ENCODE measurements at places on chromosomes 12 and 14.
A peak's percentile ranks its signal among the peaks of the same experiment; 100 is the strongest.

GRCh38 chr12:78293059-78293686 is 462.5 kb downstream of the NAV3 start:
- DNase-seq = peak; percentile 36

DNA sequence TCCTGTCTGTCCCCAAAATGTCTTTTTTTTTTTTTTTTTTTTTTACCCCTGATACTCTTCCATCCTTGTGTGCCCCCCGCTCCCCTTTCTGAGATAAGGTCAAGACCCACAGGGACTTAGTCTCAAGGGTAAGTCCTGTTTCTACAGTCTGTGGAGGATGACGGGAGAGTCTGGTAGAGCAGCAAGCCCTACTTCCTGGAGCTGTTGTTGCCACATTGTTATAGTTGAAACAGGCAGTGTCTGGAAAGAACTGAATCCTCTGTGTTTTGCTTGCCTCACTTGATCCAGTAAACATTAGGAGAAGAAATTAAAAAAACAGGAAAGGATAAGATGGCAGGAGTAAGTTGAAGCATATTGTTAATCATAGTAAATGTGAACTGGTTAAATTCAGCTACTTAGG is 45.5 kb downstream of the ZNF664 start:
- no peak for DNase-seq

DNA sequence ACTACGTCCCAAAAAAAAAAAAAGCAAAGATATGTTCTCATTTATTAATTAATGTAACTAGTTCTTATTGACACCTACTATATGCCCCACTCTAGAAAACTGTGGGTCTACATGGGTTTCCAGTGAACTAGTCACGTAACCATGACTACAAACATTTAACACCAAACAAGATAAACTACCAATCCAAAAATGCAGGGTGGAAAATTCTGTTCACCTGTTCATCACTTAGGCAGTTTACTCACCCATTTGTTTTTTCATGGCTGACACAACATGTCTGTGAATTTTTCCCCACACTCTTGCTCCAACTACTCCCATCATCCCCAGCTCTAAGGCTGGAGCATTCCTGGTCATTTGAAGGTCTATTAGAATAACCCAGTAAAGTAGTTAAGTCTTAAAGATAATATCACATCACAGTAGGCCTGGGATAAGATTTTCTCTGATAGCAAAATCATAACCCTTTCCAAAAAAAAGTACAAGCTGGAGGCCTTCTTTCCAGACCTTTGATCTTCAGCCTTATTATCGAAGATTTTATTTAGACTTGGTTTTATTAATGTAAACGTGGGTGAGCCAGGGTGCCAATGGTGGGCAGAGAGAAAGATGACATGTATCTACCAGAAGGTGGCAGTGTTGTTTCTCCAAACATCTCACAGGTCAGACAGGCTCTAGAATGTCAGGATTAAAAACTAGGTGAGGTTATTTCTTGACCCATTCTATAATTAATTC is 61.6 kb upstream of the DAAM1 start:
- DNase-seq = peak; percentile 55

- peak; percentile 24 for DNase-seq
These were observed 162.9 kb downstream of the PCNX1 start for GRCh38 chr14:71070169-71070568.

DNA sequence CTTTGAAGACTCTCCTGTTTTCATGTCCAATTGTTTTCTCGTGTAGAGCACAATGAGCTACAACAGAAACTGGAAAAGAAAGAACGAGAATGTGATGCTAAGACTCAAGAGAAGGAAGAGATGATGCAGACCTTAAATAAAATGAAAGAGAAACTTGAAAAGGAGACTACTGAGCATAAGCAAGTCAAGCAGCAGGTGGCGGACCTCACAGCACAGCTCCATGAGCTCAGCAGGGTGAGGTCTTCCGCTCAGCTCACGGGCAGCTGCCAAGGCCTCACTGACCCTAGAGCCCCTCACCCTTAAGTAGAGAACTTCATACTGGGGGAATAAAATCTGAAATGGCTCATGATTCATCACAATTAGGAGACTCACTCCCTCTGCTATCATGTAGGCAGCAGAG is 134.7 kb downstream of the GPR135 start:
- DNase-seq = no peak

DNA sequence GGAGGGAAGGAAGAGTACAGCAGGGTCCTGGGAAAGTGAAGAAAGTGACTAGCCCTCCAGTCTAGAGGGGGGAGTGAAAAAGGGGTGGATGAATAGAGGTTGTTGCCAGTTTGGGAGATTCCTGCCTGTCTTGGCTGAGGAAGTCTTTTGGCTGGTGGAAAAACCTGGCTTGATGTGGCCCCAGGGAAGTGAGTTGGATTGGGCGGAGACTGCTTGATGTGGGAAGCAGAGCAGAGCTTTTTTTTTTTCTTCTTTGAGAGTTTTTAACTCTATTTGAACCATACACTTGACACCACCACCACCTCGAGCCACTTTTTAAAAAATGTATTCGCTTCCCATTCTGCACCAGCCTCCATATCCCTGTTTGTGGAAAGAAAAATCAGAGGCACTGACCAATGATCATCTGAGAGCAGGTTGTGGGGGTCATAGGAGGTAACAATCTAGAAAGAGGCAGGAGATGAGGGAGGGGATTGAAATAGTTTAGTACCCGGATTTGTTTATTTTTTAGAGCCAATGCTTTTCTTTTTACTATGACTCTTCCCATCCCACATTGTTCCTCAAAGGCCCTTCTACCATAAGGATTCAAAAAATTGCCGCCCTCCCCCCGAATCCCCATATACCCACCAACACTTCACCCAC is 690 bp upstream of the DTX3 start:
- DNase-seq = peak; percentile 18

DNA sequence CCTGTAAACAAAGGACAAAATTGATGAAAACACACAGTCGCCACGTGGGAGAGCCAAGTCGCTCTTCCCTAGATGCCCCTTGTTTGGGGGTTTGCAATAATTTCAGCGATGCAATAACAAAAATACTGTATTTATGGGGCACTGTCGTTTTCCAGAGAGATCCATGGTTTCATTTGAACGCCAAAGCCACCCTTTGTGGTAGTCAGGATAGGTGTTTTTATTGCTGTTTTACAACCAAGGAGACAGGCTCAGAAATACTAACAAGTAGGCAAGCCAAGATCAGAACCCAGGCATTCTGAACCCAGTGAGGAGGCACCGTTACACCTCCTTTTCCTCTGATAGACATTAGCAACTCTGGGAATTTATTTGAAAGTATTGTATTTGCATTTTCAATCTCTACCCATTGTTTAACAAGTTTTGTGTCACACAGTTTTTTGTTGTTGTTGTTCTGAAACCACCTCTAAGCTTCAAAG is 831 bp upstream of the BTBD7 start:
- DNase-seq = no peak

- DNase-seq = no peak
These were observed 5.4 kb downstream of the CIPC start for GRCh38 chr14:77103475-77103874.

GRCh38 chr14:85471744-85472143 is 58.2 kb upstream of the FLRT2 start:
- DNase-seq = peak; percentile 94

DNA sequence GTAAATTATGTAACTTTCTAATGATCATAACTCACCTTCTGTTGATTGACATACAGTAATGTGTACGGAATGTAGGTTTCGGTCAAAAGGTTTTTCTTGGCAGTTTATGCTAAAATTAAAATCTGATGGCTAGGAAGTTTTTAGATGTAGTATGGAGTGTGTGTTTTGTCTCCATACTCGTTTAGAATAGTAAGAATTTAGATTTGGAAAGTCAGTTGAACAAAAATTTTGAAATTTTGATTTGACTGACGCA is 859 bp downstream of the PALS1 start:
- no peak for DNase-seq

- DNase-seq = peak; percentile 64
These were observed 738 bp downstream of the CKAP4 start for GRCh38 chr12:106246891-106247673.

- no peak for DNase-seq
These were observed 125.4 kb downstream of the SLC38A6 start for GRCh38 chr14:61106271-61106958.

- no peak for DNase-seq
These were observed 663.4 kb downstream of the SLC16A7 start for GRCh38 chr12:60259225-60259624.
